Left renal pelvis (tissue), 4 donors: ENCODE measurements at places on chromosomes 11 and 22. TPM values are rescaled to one million over a fixed set of nuclear protein-coding genes. Genes with fewer than 3 reads are reported as not detected.

Gene SPINDOC
- polyA plus RNA-seq: 26.7 TPM

Gene PIWIL4
- 4.4 TPM for polyA plus RNA-seq

Gene C22orf42
- not detected for polyA plus RNA-seq

Gene C11orf91
- polyA plus RNA-seq: not detected

Gene OOSP3
- not detected for polyA plus RNA-seq

Gene MPPED2
- polyA plus RNA-seq: 18.8 TPM

- DNase-seq: no peak
Observed at GRCh38 chr11:64687204-64687603, 35.8 kb downstream of the NRXN2 start.

DNA sequence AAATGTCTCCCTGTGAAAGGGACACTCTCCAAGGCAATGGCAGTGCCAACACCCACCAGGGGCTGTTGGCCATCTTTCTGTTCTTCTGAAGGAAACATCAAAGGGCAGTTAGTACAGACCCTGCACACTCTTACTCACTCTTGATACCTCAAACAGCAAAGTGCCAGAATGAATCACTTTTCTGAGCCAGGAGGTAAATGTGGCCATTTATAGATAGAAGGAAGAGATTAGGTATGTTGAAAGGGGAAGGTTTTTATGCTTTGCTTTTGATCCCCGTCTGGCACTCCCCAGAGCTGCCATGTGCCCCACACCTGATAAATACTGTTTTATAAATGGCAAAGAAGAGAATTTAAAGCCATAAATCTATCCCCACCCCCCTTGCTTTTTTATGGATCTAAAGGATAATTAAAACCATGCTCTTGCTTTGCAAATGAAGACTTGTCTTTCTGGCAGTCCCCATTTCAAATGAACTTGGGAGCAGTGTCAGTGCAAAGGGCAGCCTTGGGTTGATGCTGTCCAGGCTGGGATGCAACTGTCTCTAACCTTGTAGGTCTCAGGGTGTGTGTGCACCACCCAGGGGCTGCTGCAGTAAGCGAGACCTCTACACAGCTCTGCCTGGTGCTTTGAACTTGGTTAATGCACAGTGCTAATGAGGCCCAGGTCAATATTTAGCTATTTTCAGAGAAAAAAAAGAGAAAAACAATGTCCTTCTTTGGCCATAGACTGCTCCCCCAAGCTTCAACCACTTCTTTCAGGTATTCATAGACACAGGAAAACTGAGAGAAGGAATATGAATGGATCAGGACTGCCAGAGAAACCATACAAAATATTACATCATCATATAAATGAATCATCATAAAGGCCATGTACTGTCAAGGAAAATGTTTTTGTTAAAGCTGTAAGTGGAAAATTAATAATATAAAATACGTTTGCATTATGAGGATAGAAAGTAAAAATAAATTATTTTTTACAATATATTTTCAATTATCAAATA is 207.5 kb downstream of the ETS1 start:
- DNase-seq: no peak

GRCh38 chr11:13859892-13860291 is 102.6 kb upstream of the SPON1 start:
- DNase-seq: no peak

DNA sequence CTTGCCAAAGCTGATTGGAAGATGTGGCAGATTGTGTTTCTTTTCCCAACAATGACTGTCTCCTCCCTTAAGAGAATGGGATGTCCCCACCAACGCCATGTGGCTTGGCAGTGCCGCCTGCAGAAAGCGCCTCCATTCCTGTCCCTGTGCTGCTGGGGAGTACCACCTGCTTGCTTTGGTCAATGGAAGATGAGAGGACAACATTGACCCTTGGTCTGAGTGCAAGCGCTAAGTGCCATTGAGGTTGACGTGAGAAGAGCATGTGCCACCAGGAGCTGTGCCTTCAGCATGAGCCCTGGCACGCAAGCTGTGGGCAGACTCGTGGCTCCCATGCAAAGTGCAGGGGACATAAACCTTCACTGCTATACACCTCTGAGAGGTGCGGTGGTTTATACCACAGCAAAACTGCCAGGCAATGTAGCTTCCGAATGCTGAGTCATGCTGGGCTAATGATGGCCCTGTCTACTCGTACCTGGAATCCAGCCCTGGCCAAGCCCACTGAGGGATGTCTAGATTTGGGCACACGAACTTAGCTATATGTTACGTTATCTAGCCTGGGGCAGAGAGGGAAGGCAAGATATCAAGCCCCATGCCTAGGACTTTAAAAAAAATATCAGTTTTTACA is 41.9 kb downstream of the MYEOV start:
- DNase-seq: no peak

- DNase-seq: no peak
Observed at GRCh38 chr11:20134991-20135736, 25.1 kb downstream of the DBX1 start.

GRCh38 chr11:613369-613968 is 2.3 kb downstream of the IRF7 start:
- no peak for DNase-seq

- DNase-seq: no peak
Observed at GRCh38 chr11:116786326-116786725, 1.5 kb downstream of the ZPR1 start.

DNA sequence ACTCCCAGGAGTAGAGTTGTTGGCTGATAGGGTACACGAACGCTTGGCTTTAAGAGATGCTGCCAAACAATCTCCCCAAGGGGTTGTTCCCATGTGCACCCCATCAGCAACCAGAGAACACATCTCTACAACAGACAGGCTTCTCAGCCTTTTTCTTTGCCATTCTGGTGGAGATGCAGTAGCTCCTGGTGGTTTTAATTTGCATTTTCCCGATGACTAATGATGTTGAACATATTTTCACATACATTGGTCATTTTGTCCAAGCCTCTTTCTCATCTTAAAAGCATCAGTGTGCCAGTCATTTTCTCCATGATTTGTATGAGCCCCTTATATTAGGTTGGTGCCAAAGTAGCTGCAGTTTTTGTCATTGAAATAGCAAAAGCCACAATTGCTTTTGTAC is 21.8 kb downstream of the DHCR7 start:
- DNase-seq: no peak

DNA sequence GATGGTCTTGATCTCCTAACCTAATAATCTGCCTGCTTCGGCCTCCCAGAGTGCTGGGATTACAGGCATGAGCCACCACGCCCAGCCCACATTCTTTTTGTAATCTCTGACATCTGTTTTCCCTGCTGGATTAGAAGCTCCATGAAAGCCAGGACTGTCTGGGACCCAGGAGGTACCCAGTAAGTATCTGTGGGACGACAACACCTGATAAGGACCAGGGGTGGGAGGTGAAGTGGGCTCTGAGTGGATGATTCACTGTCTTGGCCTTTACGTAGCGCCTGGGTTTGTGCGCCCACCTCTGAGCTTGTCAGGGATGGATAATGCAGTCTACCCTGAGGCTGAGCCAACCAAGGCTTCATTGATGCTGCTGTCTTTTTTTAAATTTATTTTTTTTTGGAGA is 118.8 kb downstream of the ABTB2 start:
- no peak for DNase-seq

GRCh38 chr11:117900720-117901440 is 24.4 kb upstream of the FXYD6 start:
- DNase-seq: no peak

DNA sequence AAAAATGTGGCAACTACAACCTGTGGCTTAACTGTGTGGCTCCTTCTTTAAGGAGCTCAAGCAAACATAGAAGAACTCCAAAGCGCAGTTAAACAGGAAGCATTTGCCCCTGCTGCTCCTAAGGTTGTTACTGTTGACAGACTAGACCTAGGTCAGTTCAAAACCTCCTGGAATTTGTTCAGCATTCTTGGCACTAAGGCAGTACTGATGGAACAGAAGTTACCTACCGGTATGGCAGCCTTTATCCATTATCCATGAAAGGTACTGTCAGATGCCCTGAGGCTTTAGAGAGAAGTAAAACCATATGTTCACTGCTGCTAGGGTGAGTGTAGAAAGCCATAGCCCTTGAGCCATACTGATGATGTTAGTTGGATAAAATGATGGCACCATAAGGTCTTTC is 916.5 kb upstream of the FAT3 start:
- DNase-seq: no peak

- no peak for DNase-seq
Observed at GRCh38 chr22:46896166-46896565, 133.7 kb downstream of the TBC1D22A start.

DNA sequence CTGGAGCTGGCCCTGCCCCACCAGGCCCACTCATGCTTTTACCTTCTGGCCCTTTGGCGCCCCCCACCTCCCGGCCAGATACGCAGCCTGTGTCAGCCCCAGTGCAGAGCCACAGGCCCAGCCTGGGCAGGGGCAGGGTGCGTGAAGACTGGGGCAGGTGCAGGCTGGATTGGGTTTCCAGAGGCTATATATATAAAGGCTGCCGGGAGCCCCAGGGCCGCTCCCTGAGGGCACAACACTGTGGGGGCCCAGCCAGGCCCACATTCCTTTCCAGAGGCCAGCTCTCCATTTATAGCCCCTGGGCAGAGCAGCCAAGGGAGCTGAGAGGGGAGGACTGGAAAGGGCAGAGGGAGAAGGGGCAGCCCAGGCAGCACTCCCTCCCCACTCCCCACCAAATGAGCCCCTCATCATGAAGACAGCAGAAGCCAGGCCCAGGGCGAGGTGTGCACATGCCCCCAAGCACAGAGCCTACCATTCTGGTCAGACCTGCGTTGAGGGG is 5.0 kb upstream of the MYOD1 start:
- DNase-seq: no peak

DNA sequence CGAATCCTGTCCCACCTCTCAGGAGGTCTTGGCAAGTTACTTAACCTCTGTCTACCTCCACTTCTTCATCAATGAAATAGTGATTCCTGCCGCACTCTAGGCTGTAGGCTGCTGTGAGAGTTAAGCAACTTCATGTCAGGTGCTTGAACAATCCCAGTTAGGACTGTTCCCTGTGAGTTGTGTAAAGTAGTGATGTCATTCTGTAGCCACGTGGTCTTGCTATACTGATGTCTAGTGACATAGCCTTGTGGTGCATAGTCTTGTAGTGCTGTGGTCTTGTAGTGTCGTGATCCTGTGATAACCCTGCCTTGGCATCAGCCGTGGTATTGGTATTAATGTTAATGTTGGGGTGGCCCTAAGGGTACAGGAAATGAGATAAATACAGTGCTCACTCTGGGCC is 30.3 kb upstream of the PRR5 start:
- DNase-seq: no peak

GRCh38 chr11:115678942-115679341 is 174.7 kb upstream of the CADM1 start:
- no peak for DNase-seq
